EH (cell line): ENCODE measurements at places on chromosomes 12 and 14.

DNA sequence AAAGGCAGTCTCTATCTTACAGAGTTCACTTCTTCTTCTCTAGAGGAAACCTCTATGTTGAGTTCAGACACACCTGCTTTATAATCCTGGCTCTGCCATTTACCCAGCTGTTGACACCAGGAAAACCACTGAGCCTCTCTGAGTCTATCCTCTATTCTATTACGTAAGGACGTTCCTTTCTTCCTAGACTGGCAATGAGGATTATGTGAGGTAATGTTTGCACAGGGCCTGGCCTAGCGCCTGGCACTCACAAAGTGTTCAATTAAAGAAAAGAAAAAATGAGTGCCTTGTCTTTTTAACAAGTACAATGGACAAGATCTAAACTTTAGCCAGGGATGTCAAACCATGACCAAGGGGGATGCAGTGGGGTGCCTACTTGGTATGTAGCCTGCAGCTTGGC lies 641.9 kb upstream of the TBX3 start:
- no peak for DNase-seq

GRCh38 chr14:65850429-65851135 lies 438.1 kb downstream of the FUT8 start:
- DNase-seq: no peak

GRCh38 chr14:78248501-78249090 lies 78.4 kb downstream of the NRXN3 start:
- no peak for DNase-seq

- peak; percentile 45 for DNase-seq
Observed at GRCh38 chr14:68789821-68790643, 2.8 kb downstream of the ZFP36L1 start.

GRCh38 chr14:62946221-62946620 lies 99.0 kb downstream of the KCNH5 start:
- no peak for DNase-seq
